ENCODE measurements at places on chromosomes 16 and 17. TPM values are rescaled to one million over a fixed set of nuclear protein-coding genes. Genes with fewer than 3 reads are reported as not detected.

The HEXD gene
- 23.2 TPM for polyA plus RNA-seq

The ABCA8 gene
- polyA plus RNA-seq: not detected

The TP53TG3 gene
- polyA plus RNA-seq: not detected

The LAT gene
- 8.3 TPM for polyA plus RNA-seq

The TBC1D3B gene
- 0.84 TPM for polyA plus RNA-seq

The OGFOD3 gene
- 33.2 TPM for polyA plus RNA-seq

The KRT20 gene
- not detected for polyA plus RNA-seq

The DHRS7C gene
- polyA plus RNA-seq: not detected

The CMTM2 gene
- not detected for polyA plus RNA-seq

The C16orf54 gene
- 50.6 TPM for polyA plus RNA-seq

The CHST5 gene
- not detected for polyA plus RNA-seq

The FOXN1 gene
- not detected for polyA plus RNA-seq

The KRT12 gene
- not detected for polyA plus RNA-seq

The TMEM114 gene
- not detected for polyA plus RNA-seq

The PRSS53 gene
- polyA plus RNA-seq: 0.83 TPM

The PRR14 gene
- 27.6 TPM for polyA plus RNA-seq

The LIG3 gene
- 15.2 TPM for polyA plus RNA-seq

The BCL7C gene
- 45.0 TPM for polyA plus RNA-seq

The UMOD gene
- polyA plus RNA-seq: not detected

The APOH gene
- polyA plus RNA-seq: not detected

The HOXB6 gene
- not detected for polyA plus RNA-seq

The ACSM2A gene
- not detected for polyA plus RNA-seq

The CRYBA1 gene
- polyA plus RNA-seq: not detected
